Left kidney (tissue), 8 donors: ENCODE measurements at places on chromosomes 5 and 9. TPM values are rescaled to one million over a fixed set of nuclear protein-coding genes. Genes with fewer than 3 reads are reported as not detected.

Gene TCF7
- 13.0 TPM for polyA plus RNA-seq

Gene PTRH1
- 8.0 TPM for polyA plus RNA-seq

Gene COL23A1
- 6.2 TPM for polyA plus RNA-seq

Gene ARL14EPL
- polyA plus RNA-seq, result not detected

DNA sequence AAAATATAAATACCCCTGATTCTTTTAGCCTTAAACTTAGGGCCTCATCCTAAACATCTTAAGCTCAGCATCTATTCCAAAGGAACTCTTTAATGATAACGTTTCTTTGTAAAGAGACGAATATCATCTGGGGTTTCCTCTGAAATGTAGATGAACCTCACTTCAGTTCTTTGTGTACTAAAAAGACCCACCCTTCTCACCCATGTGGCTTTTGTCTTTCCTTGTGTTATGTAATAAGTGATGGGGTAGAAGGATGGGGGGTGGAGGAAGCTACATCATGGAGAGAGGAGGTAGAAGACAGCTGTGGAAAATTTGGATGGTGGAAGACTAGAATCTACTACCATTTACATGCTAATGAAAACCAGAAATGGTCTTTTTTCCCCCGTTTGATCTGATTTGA is 111.0 kb downstream of the NDUFS4 start:
- no peak for DNase-seq

GRCh38 chr5:140321796-140322195 is 18.9 kb upstream of the PFDN1 start:
- no peak for DNase-seq

- DNase-seq, result no peak
Measured at GRCh38 chr5:91048073-91048472, 335.0 kb downstream of the ARRDC3 start.

DNA sequence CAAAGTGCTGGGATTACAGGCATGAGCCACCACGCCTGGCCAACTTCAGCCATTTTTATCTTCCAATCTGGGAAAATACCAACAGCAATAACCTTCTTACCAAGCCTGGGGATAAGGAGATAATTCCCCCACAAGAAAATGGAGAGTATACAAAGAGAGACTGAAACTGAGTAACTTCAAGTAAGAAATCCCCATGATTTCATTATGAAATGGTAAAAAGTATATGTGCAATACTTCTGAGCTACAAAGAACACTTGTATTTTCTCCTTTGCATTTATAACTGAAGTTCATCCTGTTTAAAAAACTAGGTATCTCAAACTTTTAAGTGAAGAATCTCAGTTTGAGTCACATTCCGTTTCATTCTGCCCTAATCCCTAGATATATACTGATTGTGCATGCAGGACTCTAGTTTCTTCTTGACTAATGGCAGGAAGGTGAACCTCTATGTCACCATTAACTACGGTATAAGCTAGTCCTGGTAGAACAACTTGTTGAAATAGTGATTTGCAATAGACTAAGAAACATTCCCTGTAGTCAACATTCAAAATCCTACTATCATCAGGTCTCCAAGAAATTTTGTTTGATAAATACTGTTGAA is 2071.4 kb downstream of the MAT2B start:
- DNase-seq, result no peak

GRCh38 chr5:12017007-12017406 is 112.8 kb upstream of the CTNND2 start:
- DNase-seq, result peak; percentile 1

GRCh38 chr9:121700832-121701419 is 49.5 kb downstream of the DAB2IP start:
- no peak for DNase-seq

DNA sequence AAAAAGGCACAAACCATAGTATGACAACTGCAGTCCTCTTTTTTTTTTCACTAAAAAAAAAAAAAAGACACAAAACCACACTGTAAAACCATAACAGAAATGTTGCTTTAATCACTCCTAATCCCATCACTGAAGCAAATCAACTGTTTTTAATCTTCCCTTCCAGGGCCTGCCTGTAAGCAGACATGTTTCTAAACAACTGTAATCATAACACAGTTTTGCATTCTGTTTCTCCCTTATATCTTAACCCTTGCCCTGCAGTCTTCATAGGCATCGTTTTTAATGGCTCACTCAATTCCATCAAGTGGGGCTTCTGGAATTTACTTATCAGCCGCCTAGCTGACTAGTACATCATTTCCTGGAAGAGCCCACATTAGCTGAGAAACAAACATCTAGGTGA is 111.0 kb upstream of the SLC25A48 start:
- no peak for DNase-seq

- no peak for DNase-seq
Measured at GRCh38 chr9:10079284-10079964, 533.4 kb downstream of the PTPRD start.

- DNase-seq, result no peak
Measured at GRCh38 chr5:119274767-119275130, 81.1 kb upstream of the TNFAIP8 start.

DNA sequence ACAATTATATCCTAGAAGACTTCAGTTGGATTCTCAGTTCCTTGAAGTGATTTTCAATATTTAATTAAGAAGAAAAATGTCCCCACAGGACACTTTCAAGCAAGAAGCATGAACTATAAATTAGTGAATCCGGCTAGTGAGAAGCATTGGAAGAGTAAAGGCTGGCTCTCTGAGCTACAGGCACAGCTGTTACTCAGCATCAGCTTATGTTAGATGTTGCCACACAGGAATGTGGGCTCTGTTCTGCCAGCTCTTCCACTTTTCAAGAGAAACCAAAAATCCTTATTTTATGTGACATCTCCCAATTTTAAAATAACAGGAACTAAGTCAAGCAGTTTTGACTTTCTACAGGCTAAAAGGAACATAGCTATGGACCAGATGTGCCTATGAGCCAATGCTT is 14.9 kb downstream of the ZNF474 start:
- DNase-seq, result no peak

DNA sequence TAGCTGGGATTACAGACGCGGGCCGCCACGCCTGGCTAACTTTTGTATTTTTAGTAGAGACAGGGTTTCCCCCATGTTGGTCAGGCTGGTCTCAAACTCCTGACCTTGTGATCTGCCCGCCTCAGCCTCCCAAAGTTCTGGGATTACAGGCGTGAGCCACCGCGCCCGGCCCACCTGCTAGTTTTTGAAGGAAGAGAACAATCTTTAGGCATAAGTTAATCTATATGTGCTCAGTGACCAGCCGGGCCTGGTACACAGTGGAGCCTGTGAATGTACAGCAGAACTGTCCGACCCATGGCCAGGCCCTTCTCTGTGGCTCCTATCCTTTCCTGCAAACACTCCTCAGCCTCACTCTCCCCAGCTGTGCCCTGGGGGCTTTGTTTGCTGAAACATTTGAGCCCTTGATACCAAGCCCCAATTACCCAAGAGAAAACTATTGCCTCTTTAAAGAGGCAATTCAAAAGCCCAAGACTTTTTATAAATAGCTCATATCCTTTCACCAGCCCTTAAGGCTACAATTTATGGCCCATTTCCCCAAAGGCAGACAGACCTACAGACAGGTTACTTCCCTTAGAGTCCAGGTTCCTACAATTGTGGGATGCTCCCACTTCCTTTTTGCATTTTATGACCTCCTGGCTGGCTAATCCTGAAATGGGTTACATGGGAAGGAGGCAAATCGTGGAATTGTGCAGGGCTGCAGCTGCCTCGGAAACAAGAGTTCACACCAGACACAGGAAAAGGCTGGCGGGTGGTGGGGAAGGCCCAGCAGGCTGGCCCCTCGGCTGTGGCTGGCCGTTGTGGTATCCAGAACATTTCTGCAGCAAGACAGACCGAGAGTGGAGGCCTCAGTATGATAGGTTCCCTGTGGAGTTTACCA is 37.5 kb downstream of the SPRY4 start:
- no peak for DNase-seq

DNA sequence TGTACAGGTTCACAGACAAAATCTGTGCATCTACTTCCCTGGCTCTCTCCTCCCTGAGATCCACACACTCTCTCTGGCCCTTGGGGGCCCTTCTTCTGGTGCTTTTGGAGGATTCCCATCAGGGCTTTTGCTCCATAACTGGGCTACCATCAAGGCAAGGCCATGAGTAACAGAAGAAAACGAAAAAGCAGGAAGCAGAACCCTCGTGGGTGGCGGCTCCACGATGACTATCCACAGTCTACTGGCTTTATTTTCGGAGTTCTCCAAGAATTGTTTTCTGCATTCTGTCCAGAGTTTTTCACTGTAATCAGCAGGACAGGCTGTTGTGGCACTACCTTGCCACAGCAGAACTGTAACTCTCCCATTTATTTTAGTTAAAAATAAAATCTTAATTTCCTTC is 19.9 kb downstream of the PNPLA7 start:
- no peak for DNase-seq

- DNase-seq, result no peak
Measured at GRCh38 chr9:91589101-91589553, 165.5 kb upstream of the NFIL3 start.
